ENCODE measurements at places on chromosomes 4 and X. TPM values are rescaled to one million over a fixed set of nuclear protein-coding genes. Genes with fewer than 3 reads are reported as not detected.

Gene NWD2
- total RNA-seq: not detected

Gene GAGE1
- 0.20 TPM for total RNA-seq

Gene FRMD7
- total RNA-seq: 0.10 TPM

Gene CISD2
- total RNA-seq: 56.1 TPM

DNA sequence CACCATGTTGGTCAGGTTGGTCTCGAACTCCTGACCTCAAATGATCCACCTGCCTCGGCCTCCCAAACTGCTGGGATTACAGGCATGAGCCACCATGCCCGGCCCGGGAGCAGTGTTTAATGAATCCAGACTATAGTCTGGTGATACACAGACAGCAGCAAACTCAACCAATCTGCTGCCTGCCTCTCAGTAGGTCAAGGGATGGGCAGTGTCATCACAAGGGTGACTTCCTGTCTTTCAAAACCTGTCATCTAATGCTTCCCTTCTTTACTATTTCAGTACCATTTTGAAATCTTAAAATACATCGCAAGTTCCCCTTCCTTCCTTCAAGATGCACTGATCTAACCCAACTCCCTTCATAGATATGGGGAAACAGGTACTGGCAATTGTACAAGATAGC lies 8.4 kb downstream of the RPL39 start:
- no peak for DNase-seq

DNA sequence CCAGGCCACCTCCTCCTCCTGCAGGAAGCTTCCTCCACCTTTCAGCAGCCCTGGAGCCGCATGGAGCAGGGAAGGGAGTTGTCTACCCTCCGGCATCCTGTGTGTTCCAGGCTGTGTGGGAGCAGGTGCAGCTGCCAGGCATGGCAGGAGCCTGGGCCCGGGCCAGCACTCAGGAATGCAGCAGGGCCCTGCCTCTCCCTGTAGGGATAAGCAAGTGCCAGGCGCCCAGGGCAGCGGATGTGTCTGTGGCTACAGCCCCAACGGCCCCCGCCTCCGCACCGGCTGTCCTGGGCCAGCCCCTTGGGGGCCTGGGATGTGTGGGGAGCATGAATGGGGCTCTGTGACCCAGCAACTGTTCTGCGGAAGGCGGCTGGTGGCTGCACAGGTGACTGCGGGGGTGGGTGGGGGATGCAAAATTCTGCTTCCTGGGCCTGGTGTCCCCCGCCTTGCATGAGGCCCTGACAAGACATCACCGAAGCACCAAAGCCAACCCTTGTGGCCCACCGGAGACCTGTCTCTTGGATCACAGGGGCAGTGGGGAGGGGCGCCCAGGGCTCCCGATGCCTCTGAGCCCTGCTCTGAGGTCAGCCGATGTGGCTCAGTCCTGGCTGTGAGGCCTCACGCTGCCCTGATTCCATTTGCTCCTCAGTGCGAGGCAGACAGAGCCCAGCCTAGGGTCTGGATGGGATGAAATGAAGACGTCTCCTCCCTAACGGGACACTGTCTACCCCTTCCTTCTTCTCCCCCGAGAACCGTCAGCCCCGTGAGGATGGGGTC lies 1.4 kb upstream of the DOK7 start:
- DNase-seq: peak; percentile 13

GRCh38 chr4:107666134-107666533 lies 53.9 kb downstream of the PAPSS1 start:
- DNase-seq: peak; percentile 25

DNA sequence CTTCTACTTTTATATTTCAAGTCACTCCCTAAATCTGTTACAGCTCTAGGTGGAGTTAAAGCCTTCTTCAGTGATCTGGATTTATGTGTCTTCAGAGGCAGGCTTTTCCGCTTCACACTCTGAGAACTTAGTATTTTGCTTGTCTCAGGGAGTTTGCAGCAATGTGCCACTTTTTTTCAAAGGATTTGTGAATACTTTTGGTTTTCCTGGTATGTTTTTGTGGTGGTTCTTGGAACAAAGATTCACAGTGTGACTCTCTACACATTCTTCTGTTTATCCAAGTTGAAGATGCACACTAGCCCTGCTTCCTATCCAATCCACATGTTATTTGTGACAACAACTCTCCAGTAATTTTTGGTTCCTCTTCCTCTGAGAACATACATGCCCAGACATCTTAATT lies 1253.7 kb downstream of the TECRL start:
- no peak for DNase-seq

DNA sequence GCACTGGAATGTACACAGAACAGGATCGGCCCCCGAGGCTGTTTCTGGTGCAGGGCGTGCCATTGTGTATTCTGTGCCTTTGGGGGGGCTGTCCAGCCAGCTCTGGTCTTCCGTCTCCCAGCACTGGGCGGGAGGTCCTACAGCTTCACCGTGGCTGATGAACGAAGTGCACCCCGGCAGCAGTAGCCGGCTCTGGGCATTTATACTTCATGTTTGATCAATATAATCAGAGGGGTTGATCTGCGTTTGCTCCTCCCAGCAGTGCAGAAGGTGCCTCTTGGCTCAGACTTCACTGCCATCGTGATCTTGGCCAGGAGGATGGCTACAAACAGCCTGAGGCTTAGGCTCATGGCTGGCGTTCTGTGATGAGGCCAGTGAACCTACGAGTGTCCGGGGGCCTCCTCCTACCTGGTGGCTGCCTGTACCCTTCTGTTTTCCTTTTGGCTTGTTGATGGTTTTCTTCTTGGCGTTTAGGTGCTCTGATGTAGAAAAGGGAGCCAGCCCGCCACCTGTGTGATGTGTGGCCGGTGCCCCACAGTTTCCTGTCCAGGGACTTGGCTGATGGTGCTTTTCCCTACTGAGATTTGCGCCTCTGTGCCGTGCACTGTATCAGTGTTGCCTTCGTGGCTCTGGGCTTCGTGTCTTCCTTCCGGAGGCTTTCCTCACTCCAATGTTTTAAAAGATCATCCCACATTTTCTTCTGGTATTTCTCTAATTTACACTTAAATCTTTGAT lies 31.2 kb upstream of the HGFAC start:
- no peak for DNase-seq

DNA sequence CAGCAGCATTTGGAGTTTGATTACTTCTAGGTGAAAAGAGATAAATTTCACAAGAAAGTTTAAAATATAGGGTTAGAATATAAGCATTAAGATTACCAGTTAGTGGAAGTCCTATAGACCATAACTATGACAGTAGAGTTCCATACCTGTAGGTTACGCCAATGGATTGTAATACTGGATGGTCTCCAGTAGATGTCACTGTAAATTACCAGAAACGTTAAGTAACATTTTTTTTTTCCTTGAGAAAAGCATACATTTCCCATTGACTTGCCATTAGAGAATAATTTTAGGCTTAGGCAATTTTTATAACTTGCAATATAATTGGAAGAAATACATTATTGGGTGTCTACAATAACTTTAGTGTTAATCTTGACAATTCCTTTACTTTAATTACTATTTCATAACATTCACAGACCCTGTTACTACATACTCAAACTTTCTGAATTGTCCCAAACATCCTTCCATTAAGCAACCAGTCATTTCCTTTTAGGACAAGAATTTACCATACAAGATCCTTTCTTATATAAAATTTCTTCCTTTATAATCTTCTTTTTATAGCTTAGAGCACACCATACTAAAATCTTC lies 304.1 kb upstream of the TECRL start:
- peak; percentile 10 for DNase-seq

DNA sequence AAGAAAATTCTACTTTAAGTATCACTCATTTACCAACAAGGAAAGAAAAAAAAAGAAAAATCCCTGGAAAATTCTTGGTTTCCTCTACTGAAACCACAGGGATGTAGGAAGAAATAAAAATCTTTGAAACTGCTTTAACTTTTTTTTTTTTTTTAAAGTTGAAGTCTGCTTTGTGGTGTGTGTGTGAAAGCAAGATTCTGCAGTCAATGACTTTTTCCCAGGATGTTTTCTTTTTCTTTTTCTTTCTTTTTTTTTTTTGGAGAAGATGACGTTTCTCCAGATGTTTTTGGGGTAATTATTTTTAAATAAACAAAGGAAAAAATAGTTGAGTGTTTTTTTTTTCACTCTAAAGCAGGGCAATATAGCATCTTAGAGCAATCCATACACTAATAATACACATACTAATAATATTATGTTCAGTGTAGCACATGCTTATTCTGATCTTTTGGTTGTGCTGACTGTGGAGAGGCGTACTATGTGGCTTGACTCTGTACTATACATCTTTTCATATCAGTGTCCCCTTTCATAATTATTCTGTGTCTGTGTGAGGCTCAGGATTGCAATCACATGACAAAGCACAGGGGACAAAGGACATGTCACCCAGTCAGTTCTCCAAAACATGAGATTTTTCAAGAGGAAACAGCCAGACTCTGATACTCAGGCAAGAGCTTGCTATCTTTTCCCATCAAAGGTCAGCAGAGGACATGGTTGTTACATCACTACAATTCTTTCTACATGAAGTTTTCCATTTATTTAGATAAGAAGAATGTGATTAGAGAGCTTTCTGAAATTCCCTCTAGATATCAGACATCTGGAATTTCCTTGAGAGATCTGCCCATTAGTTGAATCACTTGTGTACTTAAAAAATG lies 111.0 kb downstream of the PDE5A start:
- DNase-seq: no peak

DNA sequence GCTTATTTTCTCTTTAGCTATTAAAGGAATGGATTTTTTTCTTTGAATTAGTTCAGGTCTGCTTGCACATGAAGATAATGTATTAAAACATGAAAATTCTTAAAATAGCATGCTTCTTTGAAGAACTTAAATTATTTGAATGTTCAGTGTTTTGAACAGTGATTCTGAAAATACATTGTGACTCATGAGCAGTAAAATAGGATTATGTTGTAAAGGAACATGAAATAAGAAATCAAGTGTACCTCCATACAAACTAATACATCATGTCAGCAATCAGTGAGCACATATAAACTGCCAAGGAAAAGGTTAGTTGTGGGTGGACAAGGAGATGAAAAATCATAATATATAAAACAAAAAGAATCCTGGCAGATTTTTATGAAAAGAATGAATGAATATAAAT lies 66.1 kb downstream of the SNX25 start:
- DNase-seq: no peak

DNA sequence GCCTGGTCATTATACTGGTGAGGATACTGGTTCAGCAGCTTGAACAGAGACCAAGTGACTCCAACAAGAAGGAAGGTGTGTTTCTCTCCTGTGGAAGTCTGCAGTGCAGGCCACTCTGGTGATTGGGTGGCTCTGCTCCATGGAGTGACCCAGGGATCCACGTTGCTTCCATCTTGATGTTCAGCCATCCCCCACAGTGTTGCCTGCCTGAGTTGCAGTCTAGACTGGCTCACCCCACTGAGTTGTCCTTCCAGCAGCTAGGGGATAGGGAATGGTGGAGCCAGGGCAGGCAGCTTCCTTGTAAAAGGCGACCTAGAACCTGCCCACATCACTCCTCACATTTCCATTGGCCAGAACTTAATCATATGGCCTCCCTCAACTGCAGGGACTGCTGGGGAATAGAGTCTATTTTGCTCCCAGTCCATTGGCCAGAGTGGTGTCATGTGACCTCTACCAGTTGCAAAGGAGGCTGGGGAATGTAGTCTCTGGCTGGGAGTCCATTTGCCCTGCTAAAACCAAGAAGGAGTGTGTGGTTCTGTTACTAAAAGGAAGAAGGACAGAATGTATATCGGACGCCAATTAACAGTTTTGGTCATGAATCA lies 8.0 kb downstream of the MAN2B2 start:
- DNase-seq: peak; percentile 40
